ENCODE measurements at places on chromosomes 5 and 9.

- DNase-seq: no peak
Measured at GRCh38 chr9:33109097-33109496, 32.6 kb upstream of the SMU1 start.

DNA sequence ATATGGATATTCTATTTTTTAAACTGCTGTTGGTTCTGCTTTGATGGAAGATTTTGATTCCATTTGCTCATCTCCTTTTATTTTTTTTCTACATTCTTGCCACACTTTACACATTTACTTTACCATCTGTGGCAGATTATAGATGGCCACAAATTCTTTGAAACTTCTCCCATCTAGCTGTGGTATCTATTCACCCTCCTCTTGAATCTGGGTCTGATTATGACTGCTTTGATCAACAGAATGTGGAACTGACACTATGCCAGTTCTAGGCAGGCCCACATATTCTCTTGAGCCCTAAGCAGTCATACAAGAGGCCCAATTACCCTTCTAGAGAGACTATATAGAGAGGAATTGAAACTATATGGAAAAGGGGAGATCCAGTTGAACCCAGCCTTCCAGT is 439.0 kb upstream of the PTGER4 start:
- DNase-seq: no peak

- no peak for DNase-seq
Measured at GRCh38 chr9:97365634-97366033, 46.3 kb upstream of the TDRD7 start.

- DNase-seq: no peak
Measured at GRCh38 chr9:99866398-99866797, 40.1 kb upstream of the STX17 start.

- no peak for DNase-seq
Measured at GRCh38 chr9:26216702-26217101, 538.5 kb upstream of the TUSC1 start.

All from amniotic stem cell (primary cell).